ENCODE measurements at places on chromosomes 4 and X. TPM values are rescaled to one million over a fixed set of nuclear protein-coding genes. Genes with fewer than 3 reads are reported as not detected.

Gene CXCL5
- total RNA-seq = 25.3 TPM

Gene SLC26A1
- total RNA-seq = 0.26 TPM

Gene TMSB15A
- 0.69 TPM for total RNA-seq

Gene UGT8
- 0.10 TPM for total RNA-seq

Gene SMPX
- not detected for total RNA-seq

Gene CXCL3
- 2.6 TPM for total RNA-seq

Gene GUCY1A1
- total RNA-seq = not detected

Gene ANK2
- total RNA-seq = 0.52 TPM

Gene MAGEH1
- total RNA-seq = 7.2 TPM

Gene FGF2
- 61.3 TPM for total RNA-seq

Gene PCDH19
- 0.07 TPM for total RNA-seq

Gene FAM9C
- not detected for total RNA-seq

Gene GAGE2A
- total RNA-seq = not detected

Gene SLC38A5
- total RNA-seq = 0.14 TPM

Gene DMRTC1
- not detected for total RNA-seq

Gene MAGEC1
- total RNA-seq = 0.05 TPM

Gene SYP
- 3.2 TPM for total RNA-seq

Gene CENPE
- total RNA-seq = 9.2 TPM

Gene STATH
- not detected for total RNA-seq

Gene AKAP14
- total RNA-seq = not detected

Gene PASD1
- total RNA-seq = not detected

Gene RGN
- not detected for total RNA-seq

All from A549 treated with dexamethasone at 1 μM for 4 hours (cell line).